ENCODE measurements at places on chromosomes 6 and 20.

- no peak for DNase-seq
Observed at GRCh38 chr6:130964808-130965604, 98.0 kb downstream of the EPB41L2 start.

DNA sequence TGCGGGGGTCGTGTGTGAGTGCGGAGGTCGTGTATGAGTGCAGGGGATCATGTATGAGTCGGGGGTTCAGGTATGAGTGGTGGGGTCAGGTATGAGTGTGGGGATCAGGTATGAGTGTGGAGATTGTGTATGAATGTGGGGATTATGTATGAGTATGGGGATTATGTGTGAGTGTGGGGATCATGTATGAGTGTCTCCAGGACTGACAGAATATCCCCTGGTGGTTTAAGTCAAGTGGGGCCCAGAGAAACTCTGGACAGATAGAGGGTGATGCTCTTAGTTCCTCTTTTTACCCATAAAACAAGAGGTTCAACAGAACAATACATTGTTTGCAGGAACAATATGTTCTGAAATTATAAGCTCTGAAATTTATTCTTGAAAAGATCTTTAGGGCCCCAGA, 131.9 kb downstream of the UST start:
- DNase-seq = no peak

DNA sequence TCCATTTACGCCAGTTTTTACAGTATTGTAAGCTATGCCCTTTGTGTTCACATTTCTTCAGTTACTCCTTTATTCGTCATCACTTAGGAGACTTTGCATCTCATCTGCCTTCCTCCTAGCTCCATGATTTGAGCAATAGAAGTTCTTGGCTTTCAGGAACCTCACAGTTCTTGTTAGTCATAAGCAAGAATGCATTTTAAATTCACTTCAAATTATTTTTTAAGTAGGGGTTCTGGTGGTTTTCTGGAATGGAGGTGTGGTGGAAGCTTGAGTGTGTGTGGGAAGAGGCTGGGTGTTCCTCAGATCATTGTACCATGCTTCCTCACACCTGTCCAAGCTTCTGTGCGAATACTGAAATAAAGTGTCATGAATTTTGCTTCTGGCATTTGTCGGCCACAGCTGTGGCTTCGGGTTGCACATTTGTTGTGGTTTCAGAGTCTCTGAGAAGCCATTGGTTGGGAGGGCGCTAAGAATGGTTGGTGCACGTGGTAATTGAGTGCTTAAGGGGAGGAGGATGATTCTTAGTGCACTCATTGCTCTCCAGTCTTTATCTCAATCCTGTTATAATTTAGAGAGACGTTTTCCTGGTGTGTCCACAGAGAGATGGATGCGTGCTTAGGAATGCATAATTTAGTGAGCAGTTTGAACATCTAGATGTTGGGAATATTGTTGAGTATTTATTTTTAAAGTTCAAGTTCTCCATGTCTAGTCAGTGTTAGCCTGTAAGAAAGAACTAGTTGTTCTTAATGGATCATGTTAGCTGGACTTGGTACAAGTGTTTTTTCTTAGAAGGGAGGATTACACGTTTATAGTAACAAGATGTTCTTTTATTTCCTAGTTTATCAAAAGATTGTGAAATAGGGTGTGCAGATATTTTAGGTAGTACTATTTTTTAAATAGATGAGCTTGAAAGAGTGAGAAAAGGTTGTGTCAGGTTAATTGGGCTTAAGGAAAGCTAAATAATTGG, 31.9 kb downstream of the FOXO3 start:
- DNase-seq = peak; percentile 67

DNA sequence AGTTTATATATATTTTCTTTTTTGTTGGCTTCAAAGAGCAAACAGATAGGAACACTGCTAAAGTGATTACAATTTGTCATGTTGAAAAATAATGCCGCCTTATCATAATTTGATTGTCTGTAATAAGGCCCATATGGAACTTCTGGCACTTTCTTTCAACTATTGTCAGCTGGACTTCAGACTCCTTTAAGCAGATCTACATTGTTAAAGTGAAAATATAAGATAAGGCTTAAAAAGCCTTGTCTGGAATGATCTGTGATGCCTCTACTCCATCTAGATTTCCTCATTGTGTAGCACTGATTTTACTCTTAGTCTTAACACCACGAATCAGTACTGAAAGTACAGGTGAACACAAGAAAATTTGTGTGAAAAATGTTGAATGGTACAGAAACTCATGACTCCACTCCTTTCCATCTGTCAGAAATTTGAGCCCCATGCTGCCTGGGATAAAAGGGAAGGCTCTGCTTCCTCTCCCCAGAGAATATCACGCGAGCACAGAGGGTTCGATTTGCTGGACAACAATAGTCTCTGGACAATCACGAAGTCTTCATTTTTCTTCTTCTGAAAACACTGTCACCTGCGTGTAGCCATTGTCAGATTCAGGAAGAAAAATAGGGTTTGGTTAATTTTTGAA, 56.0 kb downstream of the BCAS1 start:
- DNase-seq = no peak

DNA sequence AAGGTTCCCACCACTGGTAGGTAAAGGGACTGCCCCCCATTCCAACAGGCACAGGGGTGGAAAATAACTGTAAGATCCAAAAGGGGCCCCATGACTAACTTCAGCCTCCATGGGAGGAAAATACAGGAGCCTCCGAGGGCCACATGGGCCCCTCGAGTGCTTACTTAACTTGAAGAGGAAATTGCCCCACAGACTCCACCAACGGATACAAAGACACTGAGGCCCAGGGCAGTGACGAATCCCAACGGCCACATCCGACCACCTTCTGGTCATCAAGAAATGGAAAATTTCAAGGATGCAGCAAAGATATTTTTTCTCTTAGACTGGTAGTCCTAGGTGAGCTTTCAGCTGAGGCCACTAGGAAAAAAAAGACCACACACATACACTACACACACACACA, 116.0 kb upstream of the MRPS10 start:
- no peak for DNase-seq

Data from activated CD4-positive, alpha-beta T cell treated with anti-CD3 and anti-CD28 coated beads, Interleukin-2, amount 10 ng/mL, durations not matched to agents 7 days and 5 days (primary cell).